Fibroblast of lung (primary cell): ENCODE measurements at places on chromosomes 1 and 21. TPM values are rescaled to one million over a fixed set of nuclear protein-coding genes. Genes with fewer than 3 reads are reported as not detected.

Gene CDC20
- 1.3 and 24.1 TPM in 2 replicates for total RNA-seq

Gene RPL22
- total RNA-seq: 159 and 227 TPM in 2 replicates

Gene ADGRL4
- total RNA-seq: 3.1 and 5.0 TPM in 2 replicates

Gene IFI44
- total RNA-seq: 21.6 and 28.9 TPM in 2 replicates

Gene CAPN9
- under 0.01 and 0.17 TPM in 2 replicates for total RNA-seq

Gene CFAP141
- not detected in 2 replicates for total RNA-seq

Gene CELA3A
- not detected in 2 replicates for total RNA-seq

Gene AMY1B
- not detected in 2 replicates for total RNA-seq

Gene WNT3A
- not detected in 2 replicates for total RNA-seq

Gene NR1I3
- total RNA-seq: not detected in 2 replicates

Gene ESPN
- not detected in 2 replicates for total RNA-seq
